Stimulated activated CD4-positive, alpha-beta T cell treated with anti-CD3 and anti-CD28 coated beads, Interleukin-12 subunit alpha, Interleukin-12 subunit beta, amount 100 ng/mL, for 48 hours (primary cell): ENCODE measurements at places on chromosomes 6 and 20.

DNA sequence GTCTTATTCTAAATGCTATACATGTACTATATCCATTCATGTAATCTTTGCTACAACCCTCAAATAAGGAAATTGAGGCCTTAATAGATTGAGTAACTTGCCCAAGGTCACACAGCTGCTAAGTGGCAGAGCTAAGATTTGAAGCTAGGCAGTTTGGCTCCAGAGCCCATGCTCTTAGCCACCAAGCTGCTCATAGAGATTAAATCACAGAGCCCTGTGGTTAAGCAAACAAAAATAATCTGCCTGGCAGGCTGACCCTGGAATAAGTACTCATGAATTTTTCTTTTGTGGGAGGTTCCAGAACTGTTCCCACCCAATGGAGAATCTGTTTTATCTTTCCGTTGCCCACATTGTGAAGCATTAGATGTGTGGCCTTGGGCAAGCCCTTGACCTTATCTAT is 7.4 kb downstream of the AAR2 start:
- DNase-seq = no peak

- DNase-seq = no peak
Observed at GRCh38 chr6:30837870-30838269, 46.4 kb upstream of the DDR1 start.

- DNase-seq = no peak
Observed at GRCh38 chr6:42618105-42618504, 54.3 kb downstream of the UBR2 start.

DNA sequence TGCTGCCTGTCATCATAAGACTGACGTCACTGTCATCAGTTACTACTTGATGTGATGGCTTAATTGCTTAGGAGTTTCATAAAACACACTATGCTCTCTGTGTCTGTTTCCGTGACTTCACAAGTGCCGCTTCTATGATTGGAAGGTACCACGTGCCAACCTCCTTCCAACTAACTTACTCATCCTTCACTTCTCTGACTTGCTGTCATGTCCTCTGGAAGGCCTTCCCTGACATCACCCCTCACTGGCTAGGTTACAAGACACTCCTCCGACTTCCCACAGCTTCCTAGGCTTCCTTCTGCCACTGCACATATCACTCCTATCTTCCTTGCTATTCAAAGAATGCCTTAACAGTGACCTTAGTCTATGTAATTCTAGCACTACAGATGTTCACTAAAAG is 20.4 kb downstream of the SERINC3 start:
- DNase-seq = no peak

DNA sequence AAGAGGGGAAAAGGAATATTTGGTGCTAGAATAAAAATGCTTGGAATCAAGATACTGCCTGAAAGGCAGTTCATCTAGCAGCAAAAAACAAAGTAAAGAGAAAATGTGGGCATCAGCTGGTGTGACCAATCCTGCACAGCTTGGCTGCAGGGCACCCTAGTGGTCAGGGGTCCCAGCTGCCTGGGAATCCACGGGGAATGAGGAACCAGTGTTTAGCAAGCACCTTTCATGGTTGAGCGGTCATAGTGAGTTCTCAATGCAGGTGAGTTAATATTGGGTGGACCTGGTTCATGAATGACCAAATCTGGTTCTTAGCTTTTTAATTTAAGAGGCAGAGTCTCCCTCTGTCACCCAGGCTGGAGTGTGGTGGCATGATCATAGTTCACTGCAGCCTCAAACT is 53.3 kb downstream of the CAP2 start:
- DNase-seq = no peak

DNA sequence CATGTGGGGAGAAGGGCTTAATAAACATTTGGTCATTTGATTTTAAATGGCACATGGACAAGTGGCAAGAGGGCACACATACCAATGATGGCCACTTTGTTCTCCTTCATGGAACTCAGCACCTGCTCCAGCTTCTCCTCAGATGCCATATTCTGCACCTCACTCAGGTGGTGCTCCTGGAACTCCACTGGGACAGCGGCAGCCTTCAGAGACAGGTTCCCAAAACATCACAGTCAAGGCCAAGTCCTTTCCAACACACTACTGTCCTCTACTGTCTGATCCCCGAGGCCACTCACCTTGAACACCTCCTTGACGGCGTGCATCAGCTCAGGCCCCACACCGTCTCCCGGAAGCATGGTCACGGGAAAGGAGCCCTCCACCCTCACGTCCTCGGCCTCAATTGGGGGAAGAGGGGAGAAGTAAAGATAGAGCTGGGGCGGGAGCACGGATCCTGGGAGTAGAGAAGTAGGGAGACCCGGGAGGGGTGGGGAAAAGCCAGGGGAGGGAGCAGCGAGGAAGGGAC is 591 bp downstream of the IDH3B start:
- DNase-seq = no peak

- no peak for DNase-seq
Observed at GRCh38 chr6:37218061-37218460, 39.5 kb upstream of the TBC1D22B start.

DNA sequence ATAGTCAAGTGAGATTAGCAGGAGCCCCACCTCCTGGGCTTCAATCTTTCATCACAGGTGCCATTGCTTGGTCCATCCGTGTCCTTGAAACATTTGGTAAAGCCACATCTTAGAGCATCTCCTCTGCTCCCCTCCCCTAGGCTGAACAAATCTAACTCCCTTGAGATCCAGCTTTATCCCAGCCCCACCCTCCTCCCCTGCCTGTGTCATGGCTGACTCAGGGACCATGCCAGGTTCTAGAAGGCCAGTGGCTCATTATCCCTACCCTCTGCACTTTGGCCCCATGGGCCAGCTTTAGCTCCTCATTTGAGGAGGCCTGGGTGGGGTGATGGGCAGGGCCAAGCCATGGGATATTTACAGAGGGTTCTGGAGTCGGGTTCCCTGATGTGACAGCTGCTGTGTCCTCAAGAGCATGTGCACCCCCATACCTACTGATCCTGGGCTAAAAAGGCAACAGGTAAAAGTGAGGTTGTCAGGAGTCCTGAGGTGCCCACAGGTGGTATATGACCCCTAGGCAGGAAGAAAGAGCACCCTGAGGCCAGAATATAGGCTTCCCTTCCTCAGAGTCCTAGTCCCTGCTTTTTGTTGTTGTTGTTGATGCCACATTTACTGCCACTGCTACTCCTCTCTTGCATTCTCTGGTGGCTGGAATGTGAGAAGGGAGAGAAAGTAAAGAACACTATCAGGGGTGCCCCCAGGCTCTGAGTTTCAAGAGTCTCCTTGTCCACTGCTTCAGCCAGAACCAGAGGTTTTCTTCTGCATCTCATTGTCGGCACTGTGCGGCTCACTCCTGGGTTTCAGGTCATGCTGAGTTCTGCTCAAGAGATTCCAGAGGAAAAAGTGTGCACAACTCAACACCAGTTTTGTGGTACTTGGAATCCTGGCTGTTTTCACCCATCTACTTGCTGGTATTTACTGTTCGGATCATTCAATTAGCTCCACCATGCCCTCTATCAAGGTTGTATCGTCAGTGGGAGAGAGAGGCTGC is 228.4 kb downstream of the LRFN2 start:
- DNase-seq = no peak

- DNase-seq = no peak
Observed at GRCh38 chr6:74741646-74742045, 464.2 kb downstream of the COL12A1 start.

- DNase-seq = no peak
Observed at GRCh38 chr6:74557236-74557635, 648.6 kb downstream of the COL12A1 start.

GRCh38 chr6:53924277-53924676 is 129.5 kb downstream of the LRRC1 start:
- no peak for DNase-seq

DNA sequence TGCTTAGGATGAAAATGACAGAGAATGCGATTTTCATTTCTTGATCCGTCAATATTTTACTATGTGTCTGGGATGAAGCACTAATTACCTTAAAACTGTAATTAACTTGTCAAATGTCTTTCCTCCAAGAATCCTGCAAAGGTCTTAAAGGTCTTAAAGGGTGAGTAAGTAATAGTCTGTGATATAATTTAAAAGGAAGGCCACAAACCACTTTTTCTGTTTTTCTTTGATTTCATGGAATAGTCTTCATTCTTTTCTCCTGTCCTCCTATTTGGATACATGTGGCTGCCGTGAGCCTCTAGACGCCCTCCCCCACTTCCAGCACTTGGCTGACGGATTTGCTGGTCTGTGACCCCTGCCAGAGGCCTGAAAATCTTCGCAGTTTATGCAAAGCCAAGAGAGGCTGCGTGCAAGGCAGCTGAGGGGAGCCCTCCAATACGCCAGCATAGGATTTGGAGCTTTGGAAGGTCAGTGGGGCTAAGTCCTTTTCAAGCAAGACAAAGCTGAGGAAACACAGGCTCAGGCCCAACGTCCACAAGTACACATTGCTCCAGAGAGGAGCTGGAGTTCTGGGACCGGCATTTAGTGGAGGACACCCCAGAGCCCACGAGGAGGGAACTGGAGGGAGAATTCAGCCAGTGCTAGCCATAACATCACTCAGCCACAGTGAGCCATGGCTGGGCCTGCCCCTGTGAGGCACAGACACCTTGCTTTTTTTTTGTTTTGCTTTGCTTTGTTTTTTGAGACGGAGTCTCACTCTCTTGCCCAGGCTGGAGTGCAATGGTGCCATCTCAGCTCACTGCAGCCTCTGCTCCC is 382.6 kb downstream of the SMOC2 start:
- no peak for DNase-seq

- DNase-seq = no peak
Observed at GRCh38 chr20:49478754-49479689, 3.4 kb downstream of the KCNB1 start.

DNA sequence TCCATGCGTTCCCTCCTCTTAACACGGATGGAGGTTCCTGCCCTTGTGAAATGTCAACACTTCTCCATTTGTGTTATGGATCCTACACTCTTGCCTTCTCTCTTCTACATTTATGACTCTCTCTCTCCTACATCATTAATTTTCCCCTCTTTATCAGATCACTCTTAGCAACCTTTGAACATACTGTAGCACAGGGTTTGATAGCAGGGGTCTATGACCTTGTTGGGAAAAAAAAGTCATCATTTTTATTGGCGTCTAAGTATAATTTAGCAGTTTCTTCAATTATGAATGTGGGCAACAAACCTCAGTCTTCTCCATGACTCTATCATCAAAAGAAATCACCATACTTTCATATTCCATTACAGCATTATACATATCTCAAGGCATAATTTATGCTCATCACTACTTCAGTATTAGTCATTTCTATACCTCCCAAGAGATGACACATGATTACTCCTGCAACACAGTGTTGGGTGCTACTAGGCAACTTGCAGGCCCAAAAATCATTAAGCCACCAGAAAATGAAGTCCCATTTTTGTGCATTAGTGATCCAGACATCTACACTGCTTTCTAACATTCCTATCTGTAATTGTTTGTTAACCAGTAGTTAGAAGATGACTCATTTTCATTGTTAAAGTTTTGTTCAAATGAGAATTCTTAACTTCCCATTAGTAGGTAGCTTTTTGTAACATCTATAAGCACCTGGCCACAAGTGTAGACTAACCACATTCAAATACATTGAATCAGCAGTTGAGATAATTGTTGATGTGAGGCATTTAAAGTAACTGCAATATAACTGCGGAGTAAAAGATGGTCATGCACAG is 9.5 kb downstream of the CYP39A1 start:
- no peak for DNase-seq

GRCh38 chr6:49233483-49233882 is 229.6 kb downstream of the MMUT start:
- DNase-seq = no peak

- no peak for DNase-seq
Observed at GRCh38 chr6:27280064-27280539, 32.0 kb downstream of the POM121L2 start.

DNA sequence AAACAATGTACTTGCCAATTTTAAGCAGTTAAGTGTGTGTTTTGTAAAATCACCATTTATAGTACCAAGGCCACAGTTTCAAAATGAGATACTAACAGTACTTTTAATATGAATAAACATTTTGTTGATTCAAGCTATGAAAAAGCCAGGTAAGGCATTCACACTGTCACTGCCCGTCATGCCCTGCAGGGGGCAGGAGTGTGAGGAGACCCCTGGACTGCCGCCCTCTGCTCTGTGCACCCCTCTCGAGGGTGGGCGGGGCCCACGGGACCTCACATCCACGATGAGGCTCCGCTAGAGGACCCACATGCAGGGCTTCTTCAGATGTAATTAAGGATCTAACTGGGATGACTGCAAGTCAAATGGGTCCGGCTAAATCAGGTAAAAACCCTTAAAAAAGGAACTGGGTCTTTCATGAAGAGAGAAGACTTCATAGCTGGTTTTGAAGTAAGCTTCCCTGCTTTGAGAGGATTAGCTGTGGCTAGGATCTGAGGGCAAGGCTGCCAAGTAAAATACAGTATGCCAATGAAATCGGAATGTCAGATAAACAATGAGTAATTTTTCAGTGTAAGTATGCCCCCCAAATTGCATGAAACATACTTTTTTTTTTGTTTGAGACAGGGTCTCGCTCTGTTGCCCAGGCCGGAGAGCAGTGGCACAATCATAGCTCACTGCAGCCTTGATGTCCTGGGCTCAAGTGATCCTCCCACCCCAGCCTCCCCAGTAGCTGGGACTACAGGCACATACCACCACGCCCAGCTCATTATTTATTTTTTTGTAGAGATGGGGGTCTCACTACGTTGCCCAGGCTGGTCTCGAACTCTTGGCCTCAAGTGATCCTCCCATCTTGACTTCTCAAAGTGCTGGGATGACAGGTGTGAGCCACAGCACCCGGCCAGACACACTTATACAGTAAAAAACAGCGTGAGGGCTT is 18.7 kb downstream of the DIDO1 start:
- DNase-seq = no peak

- DNase-seq = no peak
Observed at GRCh38 chr6:21987501-21987957, 309.3 kb downstream of the PRL start.

DNA sequence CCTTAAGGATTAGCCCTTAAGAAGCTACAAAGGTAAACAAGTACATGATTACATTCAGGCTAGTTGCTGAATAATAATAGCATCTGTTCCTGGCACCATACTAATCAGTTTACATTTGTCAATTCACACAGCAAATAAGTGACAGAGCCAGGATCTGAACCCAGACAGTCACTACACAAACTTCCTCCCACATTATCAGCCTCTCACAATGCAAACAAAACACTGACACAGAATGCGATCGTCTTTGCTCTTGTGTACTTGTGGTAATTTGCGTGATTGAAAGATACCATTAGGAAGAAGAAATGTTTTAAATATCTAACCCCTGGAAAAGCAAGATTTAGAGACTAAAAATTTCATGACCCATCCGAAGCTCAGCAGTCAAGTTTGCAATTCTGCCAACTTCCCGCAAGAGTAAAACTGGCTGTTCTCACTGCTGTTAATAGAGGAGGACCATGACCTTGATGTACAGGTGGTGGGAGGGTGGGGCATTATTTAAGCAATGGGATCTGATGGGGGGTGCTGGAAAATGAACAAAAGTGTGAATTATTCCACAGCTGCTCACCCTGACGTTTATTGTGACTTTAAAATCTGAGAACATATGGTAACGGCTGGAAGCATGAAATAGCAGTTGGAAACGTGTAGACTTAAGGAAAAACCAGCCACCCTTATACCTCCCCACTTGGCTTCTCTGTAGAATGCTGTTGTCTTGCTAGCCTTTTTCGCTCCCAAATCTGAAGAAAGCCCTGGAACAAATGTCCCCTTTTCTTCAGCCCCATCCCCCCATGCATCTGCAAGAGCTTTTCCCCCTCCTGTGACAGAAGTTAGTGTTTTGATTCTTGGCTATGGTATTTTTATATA is 95.3 kb upstream of the ARMC2 start:
- DNase-seq = no peak

- DNase-seq = peak; percentile 3
Observed at GRCh38 chr6:90940812-90941481, 354.1 kb upstream of the MAP3K7 start.

GRCh38 chr20:46128310-46129151 is 10.4 kb downstream of the CD40 start:
- no peak for DNase-seq

GRCh38 chr20:61135968-61136367 is 116.1 kb upstream of the CDH4 start:
- DNase-seq = no peak
